ENCODE measurements at places on chromosomes 2 and 18. TPM values are rescaled to one million over a fixed set of nuclear protein-coding genes. Genes with fewer than 3 reads are reported as not detected.

HJURP gene
- total RNA-seq = 23.1 TPM

C2orf80 gene
- not detected for total RNA-seq

ZFP36L2 gene
- 222 TPM for total RNA-seq

BOLL gene
- total RNA-seq = 0.22 TPM

DNA sequence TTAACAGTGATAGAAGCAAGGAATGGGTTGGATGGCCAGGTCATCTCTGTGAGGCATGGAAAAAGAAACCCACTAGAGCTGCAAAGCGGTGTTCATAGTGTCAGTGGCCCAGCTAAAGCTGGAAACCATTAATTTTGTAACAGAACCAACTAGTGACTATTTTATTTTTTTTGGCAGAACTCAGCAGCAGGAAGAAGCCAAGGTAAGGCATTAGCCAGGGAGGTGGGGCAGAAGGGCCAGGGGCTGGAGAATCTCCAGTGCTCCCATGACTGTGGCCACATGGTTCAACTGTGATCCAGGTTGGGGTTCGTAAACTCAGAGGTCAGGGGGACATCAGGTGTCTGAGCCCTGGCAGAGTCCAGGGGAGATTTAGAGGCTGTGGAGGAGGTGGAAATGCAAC, 25.9 kb upstream of the YES1 start:
- H3K36me3 ChIP-seq = no peaks in the 10 kb centered on the region
- H3K27ac ChIP-seq = no peak overlapping the region
- H3K27me3 ChIP-seq = peaks cover 23% of the 10 kb centered on the region
- H3K4me3 ChIP-seq = no peak overlapping the region

GRCh38 chr2:64086347-64087082, 57.7 kb downstream of the PELI1 start:
- peaks cover 20% of the 10 kb centered on the region for H3K36me3 ChIP-seq
- no peaks in the 10 kb centered on the region for H3K27me3 ChIP-seq
- H3K4me3 ChIP-seq = no peak overlapping the region
- peaks cover 15% of the 10 kb centered on the region for H3K4me1 ChIP-seq
- no peak for DNase-seq

GRCh38 chr2:29898999-29899398, 22.4 kb downstream of the ALK start:
- peaks cover 60% of the 10 kb centered on the region for H3K27me3 ChIP-seq
- no peak for DNase-seq
- no peaks in the 10 kb centered on the region for H3K4me1 ChIP-seq
- no peak overlapping the region for H3K27ac ChIP-seq
- no peak overlapping the region for H3K4me3 ChIP-seq

DNA sequence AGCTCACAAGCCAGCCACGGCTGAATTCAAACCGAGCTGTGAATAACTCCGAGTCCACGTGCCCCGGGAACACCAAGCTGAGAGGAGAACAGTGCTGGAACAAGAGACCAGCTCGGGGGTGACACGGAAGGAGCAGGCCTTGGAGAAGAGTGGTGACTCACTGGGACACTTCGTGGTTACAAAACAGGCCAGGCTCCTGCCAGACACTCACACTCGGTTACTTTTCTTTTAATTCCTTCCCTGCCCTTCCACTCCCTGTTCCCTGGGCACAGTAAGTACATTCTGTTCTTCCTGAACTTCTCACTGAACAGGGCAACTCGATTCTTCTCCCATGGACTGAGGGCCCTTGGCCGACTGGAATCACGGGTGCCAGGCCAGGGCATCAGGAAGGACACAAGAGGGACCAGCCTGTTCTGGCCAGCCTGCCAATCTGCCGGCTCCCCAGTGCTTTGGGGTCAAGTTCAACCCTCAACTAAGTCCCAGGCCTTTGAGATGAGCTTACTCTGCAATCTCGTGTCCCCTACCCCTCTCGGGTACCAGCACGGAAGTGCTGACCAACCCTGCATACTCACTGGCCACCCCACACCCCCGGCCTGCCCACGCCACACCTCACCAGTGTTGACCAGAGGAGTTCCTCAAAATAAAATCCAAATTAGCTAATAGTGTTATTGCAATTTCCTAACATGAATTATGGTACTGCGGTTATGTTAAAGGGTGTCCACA, 87.5 kb downstream of the TFCP2L1 start:
- peaks cover 9% of the 10 kb centered on the region for H3K4me1 ChIP-seq
- no peak overlapping the region for H3K27ac ChIP-seq
- no peak for DNase-seq
- H3K36me3 ChIP-seq = no peaks in the 10 kb centered on the region
- H3K27me3 ChIP-seq = peaks cover 87% of the 10 kb centered on the region
- no peak overlapping the region for H3K4me3 ChIP-seq

GRCh38 chr2:29448096-29448688, 333.0 kb downstream of the CLIP4 start:
- no peaks in the 10 kb centered on the region for H3K27me3 ChIP-seq
- H3K36me3 ChIP-seq = no peaks in the 10 kb centered on the region
- H3K4me1 ChIP-seq = peaks cover 8% of the 10 kb centered on the region
- no peak overlapping the region for H3K4me3 ChIP-seq
- no peak overlapping the region for H3K27ac ChIP-seq

DNA sequence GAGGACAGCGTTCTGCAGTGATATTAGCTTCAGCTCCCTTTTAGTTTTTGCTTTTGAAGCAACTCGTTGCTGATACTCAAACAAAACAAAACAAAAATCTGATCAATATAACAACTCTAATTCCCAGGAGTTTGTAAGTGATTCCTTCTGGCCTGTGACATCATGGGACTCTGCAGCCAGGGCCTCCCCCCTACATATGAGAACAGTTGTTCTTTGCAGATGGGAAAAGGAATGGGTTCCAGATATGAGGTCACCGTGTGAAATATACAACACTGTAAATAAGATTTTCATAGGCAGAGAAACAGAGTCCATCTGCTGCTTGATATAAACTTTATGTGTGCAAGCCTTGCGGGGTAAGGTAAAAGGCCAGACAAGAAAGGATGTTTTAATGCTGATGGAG, 56.7 kb downstream of the DIS3L2 start:
- no peaks in the 10 kb centered on the region for H3K27me3 ChIP-seq
- H3K4me3 ChIP-seq = no peak overlapping the region
- no peaks in the 10 kb centered on the region for H3K4me1 ChIP-seq
- DNase-seq = no peak
- H3K27ac ChIP-seq = no peak overlapping the region

DNA sequence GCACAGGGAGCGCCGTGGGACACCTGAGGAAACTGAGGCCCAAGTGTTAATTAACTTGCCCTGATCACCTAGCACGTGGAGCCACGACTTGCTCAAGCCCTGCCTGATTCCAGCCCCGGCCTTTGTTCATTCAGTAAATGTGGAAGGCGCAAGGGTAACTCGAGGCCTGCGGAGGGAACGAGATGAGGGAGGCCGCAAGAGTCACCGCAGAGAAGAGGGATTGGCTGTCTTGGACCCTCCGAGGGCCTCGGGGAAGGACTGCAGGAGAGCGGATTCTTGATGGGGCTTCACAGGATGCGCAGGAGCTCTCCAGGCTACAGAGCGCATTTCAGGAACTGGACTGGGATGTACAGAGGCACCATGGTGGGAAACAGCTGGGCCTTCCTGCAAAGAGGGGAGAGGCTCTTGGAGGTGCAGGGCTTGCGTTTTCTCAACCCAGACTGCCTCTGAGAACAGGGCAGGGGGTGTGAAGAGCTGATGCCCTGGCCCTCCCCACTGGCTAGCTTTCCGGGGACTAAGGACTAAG, 511 bp upstream of the ANKMY1 start:
- peak overlapping the region; percentile 49 for H3K4me3 ChIP-seq
- no peaks in the 10 kb centered on the region for H3K36me3 ChIP-seq

DNA sequence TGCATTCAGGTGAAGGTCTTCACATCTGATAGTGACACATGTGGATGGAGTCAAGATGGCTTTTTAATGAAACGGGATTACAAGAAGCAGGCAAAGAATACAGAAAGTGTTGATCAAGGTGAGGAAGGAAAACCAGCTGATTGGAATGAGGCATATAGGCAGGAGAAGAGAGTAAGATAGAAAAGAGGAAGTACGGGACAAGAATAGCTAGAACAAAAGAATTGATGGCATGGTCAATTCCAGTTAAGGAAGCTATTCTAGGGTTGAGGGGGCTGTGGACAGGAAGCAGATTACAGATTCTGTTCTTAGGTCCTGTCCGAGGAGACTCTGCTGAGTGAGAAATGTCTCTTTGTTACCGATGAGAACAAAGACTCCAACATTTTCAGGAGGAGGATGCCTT, 13.2 kb upstream of the NCK2 start:
- DNase-seq = no peak
- peaks cover 2% of the 10 kb centered on the region for H3K36me3 ChIP-seq
- H3K4me3 ChIP-seq = no peak overlapping the region
- peaks cover 16% of the 10 kb centered on the region for H3K27me3 ChIP-seq
- H3K27ac ChIP-seq = no peak overlapping the region
